Stimulated activated CD8-positive, alpha-beta memory T cell treated with anti-CD3 and anti-CD28 coated beads, Interleukin-4, amount 100 ng/mL, for 24 hours (primary cell): ENCODE measurements at places on chromosomes 5 and 9.

DNA sequence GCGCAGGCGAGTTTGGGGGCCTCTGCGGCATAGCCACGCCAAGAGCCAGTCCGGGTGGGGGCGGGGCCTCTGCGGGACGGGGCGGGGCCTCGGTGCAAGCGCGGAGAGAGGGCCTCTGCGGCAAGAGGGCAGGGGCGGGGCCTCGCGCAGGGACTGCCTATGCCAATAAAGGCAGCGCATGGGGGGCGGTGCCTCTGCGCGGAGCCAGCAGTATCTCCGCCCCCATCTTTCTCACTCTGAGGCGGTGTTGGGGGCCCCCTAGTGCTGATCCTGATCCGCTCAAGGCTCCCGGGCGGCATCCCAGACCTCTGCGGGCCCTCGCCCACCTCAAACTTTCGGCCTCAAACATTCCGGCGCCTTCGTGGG is 9.2 kb upstream of the GPRIN1 start:
- DNase-seq, result peak; percentile 80

DNA sequence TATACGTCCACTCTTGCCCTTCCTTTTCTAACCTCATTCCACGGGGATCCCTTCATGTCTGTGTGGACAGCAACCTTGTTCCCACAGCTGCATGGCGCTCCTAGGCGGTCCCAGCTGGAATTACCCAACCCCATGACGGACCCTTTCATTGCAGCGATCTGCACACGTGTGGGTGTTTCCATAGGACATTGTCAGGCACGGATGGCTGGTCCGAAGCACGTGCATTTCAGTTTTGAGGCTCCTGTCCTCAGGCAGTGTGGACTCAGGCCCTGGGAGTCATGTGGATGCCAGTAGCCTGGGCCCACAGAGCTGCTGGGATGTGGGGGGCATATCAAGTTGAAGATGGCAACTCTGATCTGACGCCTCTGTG is 15.0 kb downstream of the CARD19 start:
- DNase-seq, result no peak

DNA sequence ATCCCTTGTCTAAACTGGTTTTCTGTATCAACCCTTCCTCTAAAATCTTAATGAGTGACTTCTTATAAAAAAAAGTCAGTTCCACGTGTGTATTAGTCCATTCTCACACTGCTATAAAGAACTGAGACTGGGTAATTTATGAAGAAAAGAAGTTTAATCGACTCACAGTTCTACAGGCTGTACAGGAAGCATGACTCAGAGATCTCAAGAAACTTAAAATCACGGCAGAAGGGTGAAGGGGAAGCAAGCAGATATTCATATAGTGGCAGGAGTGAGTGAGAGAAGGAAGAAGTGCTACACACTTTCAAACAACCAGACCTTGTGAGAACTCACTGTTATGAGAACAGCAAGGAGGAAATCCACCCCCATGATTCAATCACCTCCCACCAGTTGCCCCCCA is 307.8 kb upstream of the ARRDC3 start:
- no peak for DNase-seq

GRCh38 chr5:125525356-125525755 is 778.9 kb upstream of the ZNF608 start:
- DNase-seq, result no peak

DNA sequence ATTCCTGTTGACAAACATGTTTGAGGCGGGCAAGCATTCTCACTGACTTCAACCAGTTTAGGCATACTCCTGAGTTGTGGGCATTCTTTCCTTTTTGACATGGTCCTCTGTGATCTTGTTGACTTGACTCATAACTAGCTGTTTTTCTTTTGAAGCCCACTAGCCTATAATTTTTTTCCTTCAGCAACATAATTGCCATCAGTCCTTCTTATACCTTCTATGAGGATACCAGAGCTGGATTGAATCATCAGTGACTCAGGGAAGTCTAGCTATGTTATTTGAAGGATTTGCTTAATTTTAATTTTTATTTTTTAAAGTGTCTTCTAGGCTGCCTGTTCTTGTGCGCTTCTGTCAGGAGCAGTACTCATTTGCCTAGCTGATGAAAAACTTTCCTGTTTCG is 259.5 kb downstream of the NR3C1 start:
- no peak for DNase-seq

- DNase-seq, result no peak
Observed at GRCh38 chr5:1504069-1504595, 19.6 kb downstream of the LPCAT1 start.

- DNase-seq, result no peak
Observed at GRCh38 chr5:118863345-118863744, 125.0 kb downstream of the DTWD2 start.

DNA sequence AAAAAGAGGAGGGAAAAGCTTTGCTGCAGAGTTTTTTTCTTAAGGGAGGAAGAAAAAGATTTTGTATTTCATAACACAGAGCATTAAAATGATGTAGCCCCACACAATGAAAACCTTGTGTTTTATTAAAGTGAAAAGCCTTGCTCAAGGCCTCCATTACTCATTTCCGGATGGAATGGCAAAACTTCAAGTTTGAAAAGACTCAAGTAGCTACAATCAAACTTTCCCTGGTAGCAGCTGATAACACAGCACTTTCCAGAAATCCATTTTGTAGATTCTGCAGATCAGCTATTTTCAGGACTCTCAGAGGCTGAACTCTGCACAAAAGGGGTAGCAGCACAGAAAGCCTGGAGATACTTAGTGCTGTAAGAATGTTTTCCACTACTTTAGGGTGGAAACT is 374.8 kb downstream of the NFIB start:
- DNase-seq, result no peak

GRCh38 chr9:127912882-127913281 is 4.0 kb downstream of the ST6GALNAC4 start:
- no peak for DNase-seq

- no peak for DNase-seq
Observed at GRCh38 chr9:98453589-98454311, 198.3 kb upstream of the TBC1D2 start.

DNA sequence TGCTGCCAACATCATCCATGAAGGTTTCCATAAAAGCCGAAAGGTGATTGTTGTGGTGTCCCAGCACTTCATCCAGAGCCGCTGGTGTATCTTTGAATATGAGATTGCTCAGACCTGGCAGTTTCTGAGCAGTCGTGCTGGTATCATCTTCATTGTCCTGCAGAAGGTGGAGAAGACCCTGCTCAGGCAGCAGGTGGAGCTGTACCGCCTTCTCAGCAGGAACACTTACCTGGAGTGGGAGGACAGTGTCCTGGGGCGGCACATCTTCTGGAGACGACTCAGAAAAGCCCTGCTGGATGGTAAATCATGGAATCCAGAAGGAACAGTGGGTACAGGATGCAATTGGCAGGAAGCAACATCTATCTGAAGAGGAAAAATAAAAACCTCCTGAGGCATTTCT is 10.1 kb downstream of the TLR4 start:
- no peak for DNase-seq

DNA sequence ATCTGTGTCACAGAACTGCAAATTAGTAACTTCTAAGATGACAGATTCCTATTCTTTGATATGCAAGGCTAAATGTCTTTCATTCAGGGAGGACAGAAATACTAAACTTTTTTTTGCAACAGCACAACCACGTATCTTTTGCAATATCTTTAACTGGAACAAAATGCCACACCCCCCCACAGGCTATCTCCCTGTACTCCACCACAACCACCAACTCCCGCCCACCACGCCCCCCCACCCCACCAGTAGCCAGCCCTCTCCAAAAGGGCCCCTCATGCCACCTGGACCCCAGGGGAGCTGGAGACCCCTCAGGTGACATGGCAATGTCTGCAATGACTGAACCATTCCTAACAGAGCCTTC is 131.8 kb downstream of the ROR2 start:
- DNase-seq, result no peak

DNA sequence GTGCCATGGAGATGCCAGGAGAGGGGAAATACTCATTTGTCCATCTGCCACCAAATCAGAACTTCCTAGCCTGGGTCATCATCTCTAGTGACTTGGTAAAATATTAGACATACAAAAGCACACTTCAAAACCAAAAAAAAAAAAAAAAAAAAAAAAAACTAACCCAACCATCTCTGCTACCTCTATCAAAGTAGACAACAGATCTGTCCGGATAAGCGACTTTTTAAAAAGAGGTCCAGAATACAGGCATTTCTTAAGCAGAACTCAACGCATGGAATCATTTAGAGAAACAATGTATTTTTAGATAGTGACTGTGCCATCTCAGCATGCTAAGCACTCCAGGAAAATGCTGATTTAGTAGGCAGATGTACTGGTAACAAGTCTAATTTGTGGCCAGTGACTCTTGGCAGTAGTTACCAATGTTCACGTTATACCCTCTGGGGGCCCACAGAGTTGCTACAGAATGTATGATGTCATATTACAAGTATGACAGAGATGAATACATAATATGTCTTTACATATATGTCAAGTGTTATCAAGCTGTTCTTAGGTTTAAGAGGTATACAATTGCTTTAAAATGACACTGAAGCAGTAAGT is 107.8 kb downstream of the SMIM23 start:
- no peak for DNase-seq

- no peak for DNase-seq
Observed at GRCh38 chr9:4792054-4792571, 631 bp upstream of the RCL1 start.

- DNase-seq, result no peak
Observed at GRCh38 chr9:81531511-81531910, 157.8 kb downstream of the TLE1 start.

GRCh38 chr9:133998915-133999595 is 6.9 kb upstream of the VAV2 start:
- no peak for DNase-seq

DNA sequence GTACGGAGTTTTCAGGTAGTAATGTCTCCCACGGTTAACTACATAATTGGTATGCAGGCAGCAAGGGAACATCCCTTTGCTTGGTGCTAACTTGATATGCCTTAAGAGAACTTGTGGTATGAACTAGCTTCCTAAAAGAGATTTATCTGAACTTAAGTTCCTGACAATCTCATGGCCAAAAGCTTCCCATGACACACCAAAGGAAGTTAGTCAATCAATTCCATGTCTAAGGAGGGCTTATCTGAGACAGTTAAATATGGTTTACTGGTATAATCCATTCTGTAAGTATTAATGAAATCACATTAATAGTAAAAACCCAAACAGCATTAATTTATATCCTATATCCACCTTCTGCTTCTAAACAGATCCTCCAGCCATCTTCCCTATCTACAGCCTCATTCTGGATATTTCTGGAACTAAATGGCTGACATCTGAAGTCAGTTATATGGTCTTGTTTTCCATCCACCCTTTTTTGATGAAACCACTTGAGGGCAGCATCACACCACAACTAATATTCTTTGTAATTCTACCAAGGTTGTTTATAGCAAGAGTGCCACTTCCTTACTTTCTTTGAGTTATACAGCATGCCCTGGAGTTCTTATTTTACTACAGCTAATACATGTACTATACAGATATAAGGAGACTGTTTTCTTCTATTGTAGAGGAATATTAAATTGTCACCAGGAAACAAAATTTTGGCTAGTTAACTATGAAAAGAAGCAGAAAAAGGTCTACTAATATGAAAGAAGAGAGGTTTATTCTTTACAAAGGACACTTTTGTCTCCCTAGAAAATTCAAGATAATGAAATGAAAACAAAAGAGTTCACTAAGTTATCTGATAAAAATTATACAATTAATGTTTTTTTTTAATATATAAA is 34.7 kb downstream of the SHOC1 start:
- DNase-seq, result no peak

- no peak for DNase-seq
Observed at GRCh38 chr5:119322312-119322947, 33.4 kb upstream of the TNFAIP8 start.

GRCh38 chr5:4661836-4662235 is 478.3 kb upstream of the ADAMTS16 start:
- DNase-seq, result no peak

- no peak for DNase-seq
Observed at GRCh38 chr9:101787891-101788290, 49.4 kb upstream of the GRIN3A start.

DNA sequence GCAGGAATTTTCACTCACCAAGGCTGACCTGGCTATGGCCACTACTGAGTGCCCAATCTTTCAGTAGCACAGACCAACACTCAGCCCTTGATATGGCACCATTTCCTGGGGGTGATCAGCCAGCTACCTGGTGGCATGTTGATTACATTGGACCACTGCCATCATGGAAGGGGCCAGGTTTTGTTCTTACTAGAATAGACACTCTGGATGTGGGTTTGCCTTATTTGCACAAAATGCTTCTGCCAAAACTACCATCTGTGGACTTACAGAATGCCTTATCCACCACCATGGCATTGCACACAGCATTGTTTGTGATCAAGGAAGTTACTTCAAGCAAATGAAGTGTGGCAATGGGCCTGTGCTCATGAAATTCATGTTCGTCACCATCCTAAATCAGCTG is 69.7 kb upstream of the SH3GL2 start:
- DNase-seq, result no peak

- no peak for DNase-seq
Observed at GRCh38 chr9:13485068-13485596, 205.6 kb upstream of the MPDZ start.
